ENCODE measurements at places on chromosomes 5 and 9.

DNA sequence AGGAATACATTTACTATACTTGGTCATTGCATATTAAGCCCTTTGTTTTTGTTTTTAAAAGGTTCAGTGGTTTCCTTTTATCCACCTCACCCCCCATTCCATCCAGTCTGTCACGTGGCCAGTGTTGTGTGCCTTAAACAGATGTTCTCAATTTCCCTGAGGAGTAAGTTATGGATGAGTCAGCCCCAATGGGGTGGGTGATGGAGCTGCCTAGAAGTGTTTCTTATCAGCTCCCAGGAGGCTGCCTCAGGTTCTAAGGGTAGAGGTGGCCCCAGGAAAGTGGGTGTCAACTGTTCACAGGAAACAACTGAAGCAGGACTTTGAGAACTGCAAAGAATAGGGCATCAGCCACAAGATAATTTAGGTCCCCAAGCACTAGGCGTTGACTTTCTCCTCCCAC is 41.1 kb downstream of the ACTBL2 start:
- DNase-seq: no peak

GRCh38 chr9:134994926-134995791 is 77.4 kb upstream of the FCN1 start:
- DNase-seq: no peak

DNA sequence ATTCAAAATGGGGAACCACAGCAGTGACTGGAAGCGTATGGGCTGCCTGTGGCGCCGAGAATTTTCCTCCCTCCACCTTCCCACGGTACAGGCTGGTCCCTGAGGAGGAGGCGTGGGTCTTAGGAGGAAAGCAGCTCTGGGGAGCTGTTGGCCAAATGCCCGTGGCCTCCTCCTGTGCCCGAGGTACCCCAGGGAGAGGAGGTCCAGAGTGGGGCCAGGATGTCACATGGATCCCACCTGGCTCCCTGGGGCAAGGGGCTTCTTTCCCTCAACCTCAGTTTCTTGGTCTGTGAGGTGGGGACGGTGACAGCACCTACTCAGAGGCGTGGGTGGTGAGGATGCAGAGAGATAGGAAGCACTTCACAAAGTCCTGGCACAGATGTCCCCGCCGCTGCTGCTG is 16.5 kb downstream of the PRRX2 start:
- no peak for DNase-seq

DNA sequence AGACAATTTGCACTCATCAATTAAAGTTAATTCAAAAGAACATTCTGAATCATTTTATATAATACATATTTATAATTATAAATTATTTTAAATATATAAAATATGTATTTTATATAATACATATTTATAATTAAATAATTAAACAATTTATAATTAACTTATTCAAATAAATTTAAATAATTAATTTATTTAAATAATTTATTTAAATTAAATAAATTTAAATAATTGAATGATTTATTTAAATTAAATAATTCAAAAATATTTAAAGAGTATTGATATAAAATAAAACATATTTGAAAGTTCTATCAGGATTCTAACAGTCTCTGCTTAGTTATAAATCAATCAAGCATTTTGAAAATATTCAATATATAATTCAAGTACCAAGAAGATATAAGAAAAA is 775.5 kb upstream of the CTNND2 start:
- no peak for DNase-seq

DNA sequence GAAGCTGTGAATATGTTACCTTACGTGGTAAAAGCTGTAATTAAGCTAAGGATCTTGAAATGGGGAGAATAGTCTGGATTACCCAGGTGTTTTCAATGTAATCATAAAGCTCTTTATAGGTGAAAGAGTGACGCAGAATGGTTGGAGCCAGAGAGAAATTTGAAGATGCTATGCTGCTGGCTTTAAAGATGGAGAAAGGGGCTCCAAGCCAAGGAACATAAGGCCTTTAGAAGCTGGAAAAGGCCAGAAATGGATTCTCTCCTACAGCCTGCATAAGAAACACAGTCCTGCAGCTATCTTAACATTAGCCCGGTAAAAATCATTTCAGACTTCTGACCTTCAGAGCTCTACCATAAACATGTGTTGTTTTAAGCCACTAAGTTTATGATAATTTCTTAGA is 243.3 kb upstream of the VLDLR start:
- DNase-seq: no peak

- no peak for DNase-seq
Observed at GRCh38 chr5:139120521-139120920, 77.6 kb downstream of the SIL1 start.

- DNase-seq: no peak
Observed at GRCh38 chr5:79736528-79737514, 47.2 kb downstream of the CMYA5 start.

DNA sequence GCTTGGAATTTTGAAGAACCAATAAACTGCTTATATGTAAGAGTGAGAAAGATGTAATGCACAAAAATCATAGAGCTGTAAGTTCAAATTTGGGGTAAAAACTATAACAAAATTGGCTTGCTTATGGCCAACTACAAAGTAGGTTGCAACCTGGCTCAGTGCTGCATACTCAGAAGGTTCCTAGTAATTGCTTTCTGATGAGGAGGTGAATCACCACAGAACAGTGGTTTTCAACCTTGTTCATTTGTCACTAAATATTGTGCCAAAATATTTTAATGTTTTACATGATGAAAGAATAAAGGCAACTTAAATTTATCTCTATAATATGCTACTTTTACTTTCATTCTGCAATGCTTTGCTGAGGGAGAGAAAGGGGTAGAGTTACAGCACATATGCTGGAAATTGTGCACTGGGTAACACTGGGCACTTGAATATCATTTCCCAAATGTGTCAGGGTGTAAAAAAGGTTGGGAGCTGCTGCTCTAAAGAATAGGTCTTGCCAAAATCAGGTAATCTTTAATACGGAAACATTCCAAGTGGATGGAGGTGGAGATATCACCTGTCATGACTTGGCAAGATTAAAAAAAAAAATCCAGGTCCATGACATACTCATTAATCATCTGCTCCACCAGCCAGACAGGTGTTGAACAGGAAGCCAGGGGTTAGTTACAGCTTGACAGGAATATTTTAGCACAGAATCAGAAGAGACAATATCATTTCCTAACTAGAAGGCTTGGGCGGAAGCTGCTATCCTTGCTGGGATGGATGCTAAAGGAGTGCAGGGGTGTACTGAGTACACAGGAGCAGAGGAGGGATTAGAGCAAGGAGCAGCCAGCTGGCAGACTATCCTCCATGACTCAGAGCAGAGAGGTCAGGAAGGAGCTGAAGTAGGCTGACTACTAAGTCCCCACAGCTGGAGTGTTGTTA is 34.6 kb upstream of the CCL21 start:
- no peak for DNase-seq

DNA sequence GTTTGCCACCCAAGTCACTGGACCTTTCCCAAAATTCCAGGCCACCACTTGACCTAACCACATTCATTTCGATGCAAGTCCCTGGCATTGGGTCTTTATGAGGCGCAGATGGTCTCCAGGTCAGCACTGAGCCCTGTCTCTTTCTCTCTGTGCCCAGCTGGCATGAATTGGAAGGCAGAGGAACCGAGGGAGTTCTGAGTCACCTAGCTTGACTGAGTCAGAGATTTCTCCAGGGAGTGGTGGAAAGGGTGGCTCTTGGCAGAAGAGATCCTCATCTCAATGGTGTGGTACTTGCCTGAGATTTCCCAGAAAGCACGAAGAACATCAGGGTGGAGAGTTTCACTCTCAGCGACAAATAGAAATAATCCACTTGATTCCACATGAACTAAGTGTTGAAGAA is 43.8 kb downstream of the WDR36 start:
- no peak for DNase-seq

DNA sequence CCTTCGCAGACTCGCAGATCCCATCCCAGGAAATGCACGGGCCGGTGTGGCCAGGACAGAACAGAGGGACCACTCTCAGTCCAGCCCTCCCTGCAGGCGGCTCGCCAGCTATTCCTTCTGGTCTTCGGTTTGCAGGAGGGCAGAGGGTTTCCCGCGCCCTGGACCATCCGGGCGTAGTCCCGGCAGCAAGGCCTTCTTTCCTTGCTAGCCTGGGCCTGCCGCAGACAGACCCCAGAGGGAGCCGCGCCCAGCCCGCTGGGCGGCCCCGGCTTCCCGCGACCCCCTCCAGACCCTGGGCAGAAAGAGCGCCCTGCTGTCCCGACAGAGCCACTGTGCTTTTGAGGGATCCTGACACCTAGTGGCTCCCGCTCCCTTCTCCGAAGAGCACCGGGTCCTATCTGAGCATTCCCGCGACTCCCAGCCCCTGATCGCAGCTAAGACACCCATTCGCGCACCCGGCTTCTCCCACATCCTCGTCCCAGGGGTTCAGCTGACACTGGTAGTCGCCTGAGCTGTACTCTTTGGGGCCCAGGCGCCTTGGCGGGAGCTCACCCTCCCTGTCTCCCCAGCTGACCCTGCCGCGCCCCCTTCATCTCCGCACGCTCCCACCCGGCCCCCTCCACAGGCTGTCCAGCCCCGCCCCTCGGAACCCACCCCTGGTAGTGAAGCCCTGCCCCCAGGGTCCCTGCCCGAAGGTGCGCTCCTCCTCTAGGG is 1.1 kb downstream of the CFAP90 start:
- DNase-seq: no peak

- no peak for DNase-seq
Observed at GRCh38 chr9:91736898-91737601, 213.0 kb downstream of the ROR2 start.

DNA sequence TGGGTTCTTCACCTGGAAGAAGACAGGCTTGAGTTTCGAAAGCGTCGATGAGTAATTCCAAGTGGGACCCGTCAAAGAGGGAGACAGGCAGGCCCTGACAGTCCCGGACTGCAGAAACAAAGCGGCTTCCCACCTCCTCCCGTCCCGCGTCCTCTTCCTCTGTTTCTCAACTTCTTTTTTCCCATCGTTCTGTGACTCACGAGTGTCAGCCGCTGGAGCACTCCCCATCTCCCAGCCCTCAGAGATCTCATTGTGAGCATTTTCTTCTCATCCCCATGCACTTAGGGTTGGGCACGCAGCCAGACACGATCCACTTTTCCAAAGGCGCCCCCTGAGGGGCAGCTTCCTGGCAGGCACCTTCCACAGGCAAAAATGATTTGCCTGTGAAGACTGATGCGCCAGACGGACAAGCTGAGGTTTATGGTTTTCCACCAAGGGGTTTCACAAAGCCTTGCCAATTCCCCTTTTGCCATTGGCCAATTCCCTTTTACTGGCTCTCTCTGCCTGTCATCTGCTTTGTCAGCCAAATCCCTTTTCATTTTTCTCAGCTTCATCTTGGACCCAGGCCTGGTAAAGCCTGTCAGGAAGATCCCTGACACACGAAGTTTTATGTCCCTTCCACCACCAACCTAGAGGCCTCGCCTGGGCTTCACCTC is 86.5 kb upstream of the ANKRD55 start:
- no peak for DNase-seq

DNA sequence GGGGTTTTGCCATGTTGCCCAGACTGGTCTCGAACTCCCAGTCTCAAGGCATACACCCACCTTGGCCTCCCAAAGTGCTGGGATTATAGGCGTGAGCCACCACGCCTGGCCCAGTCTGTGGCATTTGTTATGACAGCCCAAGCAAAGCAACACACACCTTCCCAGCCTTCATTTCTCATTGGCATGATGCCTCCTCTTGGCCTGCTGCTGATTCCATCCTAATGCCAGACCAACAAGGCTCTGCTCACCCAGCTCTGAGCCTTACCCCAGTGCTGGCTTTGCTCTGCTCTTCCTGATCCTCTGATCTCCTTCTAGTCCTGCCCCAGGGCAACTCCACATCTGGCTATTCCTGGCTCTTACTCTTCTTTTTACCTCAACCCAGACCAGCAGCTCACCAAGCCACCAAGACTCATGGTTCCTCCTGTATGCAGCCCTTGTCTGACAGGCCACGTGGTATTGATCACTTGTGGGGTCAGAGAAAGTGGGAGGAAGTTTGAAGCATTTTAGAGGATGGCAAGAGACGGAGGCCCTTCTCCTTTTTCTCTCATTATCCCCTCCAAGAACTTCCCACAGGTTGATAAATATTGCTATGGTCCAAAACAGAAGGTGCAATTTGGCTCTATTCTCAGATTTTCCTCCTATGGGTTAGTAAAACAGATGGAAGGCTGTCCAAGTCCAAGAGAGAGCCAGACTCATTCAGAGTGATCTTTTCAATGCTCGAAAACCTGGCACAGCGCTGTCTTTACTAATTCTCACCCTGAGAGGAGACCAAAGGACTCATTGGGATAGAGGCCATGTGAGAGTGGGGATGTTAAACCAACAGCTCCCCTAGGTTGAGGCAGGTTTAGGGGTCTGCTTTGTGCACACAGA is 958 bp downstream of the CD180 start:
- DNase-seq: no peak

Measured in activated CD4-positive, alpha-beta T cell treated with anti-CD3 and anti-CD28 coated beads for 24 hours (primary cell).